WERI-Rb-1 (cell line): ENCODE measurements at places on chromosomes 3 and 15.

- peak; percentile 8 for DNase-seq
Measured at GRCh38 chr3:18445401-18446148, 20.4 kb upstream of the SATB1 start.

- DNase-seq: no peak
Measured at GRCh38 chr3:8709287-8709686, 24.3 kb upstream of the CAV3 start.

- DNase-seq: no peak
Measured at GRCh38 chr3:149968216-149968615, 2.5 kb downstream of the PFN2 start.

DNA sequence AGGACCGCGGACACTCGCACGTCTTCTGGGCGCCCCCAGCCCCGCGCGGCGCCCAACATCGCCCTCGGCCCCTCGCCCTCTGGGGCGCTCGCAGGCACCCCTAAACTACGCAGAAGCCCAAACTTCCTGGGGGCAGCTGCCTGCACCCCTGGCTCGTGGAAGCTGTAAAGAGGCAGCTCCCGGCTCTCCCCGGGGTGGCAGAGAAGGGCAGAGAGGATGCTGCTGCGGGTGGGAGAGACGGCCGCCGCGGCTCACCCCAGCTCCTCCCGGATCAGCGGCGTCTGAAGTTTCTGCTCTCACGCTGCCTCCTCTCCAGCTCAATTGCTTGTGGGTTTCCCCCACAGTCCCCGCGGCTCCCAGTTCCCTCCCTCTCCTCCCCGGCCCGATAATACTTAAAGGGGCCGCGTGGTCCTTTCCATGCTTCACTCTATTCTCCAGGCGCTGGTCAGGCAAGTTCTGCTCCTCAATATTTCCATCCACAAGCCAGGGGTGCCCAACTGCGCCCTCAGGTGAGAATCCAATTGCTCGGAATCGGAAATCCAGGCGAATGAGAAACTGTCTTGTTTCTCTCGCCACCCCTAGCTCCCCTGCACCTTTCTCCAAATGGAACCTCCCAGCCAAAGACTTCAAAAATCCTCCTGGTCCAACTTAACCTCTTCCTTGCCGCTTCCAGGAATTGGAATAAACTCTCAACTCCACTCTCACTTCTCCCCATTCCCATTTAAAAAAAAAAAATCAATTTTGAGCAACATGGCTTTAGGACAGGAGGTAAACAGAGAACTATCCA, 748.5 kb downstream of the ROBO1 start:
- DNase-seq: peak; percentile 92

DNA sequence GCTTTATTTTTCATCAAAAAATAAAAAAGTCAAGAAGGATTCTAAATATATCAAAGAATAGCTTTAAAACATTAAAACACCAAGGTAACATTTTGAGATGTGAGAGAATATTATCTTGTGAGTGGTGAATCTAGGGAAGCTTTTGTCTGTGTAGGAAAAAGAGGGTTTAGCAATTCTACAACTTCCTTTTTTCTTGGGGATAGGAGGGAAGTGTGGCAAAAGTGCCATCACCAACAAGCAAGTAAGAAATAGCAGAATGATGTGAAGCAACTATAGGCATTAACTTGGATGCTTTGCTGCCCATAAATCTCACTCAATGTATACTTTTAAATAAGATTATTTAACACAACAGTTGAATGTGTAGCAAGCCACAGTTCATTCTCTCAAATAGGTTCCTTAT, 57.8 kb upstream of the SUCLG2 start:
- no peak for DNase-seq

- no peak for DNase-seq
Measured at GRCh38 chr3:193499801-193500485, 54.8 kb downstream of the ATP13A4 start.

DNA sequence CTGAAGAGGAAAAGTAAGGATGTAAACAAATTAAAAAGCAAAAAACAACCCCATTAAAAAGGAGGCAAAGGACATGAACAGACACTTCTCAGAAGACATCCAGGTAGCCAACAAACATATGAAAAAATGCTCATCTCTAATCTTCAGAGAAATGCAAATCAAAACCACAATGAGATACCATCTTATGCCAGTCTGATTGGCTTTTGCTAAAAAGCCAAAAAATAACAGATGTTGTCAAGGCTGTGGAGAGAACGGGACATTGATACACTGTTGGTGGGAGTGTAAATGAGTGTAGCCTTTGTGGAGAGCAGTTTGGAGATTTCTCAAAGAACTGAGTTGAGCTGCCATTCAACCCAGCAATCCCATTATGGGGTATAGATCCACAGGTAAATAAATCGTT, 18.6 kb upstream of the RGMA start:
- DNase-seq: no peak

DNA sequence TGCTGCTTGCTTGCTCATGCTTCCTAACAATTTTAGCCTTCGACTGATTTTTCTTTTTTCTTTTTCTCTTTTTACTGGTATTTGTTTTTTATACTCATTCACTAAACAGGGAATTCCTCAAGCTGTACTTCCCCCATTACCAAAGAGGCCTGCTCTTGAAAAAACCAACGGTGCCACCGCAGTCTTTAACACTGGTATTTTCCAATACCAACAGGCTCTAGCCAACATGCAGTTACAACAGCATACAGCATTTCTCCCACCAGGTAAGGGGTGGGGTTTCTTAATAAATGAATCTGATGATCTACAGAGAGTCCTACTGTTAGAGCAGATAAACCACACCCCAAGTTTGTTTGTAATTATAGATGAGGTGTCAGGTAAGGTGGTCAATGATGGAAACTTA, 178.8 kb downstream of the MBNL1 start:
- DNase-seq: no peak

DNA sequence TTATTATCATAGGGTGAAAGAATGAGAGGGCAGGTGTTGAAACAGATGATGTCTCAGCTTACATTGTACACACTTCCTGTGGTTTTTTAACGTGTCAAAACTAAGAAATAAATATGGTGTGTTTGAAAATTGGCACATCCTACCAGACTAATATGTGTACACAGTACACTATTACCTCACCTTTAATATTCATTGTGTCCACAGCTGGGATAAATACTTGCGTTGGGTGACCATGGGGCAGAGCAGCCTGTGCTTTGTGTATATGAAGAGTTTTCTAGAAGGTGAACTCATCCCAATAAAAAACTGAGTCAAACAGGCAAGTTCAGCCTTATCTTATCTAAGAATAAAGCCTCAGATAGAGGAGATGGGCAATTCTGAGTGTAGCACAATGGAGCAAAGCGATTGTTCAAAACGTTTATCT, 17.3 kb downstream of the SUCNR1 start:
- DNase-seq: no peak

GRCh38 chr3:136916223-136916622, 41.6 kb upstream of the IL20RB start:
- DNase-seq: no peak

- DNase-seq: no peak
Measured at GRCh38 chr3:61928039-61928438, 366.7 kb downstream of the PTPRG start.

DNA sequence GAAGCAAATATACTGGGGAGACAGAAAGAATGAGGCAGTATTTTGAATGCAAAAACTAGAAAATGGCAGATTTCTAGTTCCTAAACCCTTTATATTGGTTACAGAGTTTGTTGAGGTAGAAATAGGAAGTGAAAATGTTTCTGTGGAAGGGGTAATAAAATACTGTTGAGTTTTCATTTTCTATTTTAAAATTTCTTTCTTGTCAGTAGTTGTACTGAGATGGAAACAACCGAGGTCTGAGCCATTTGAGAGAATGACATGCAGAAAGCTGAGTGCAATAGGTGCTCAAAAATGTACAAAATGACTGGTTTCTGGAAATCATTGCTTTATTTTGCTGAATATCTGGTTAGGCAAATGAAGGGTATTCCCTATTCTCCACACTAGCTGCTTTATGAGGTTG, 361.4 kb downstream of the CHL1 start:
- no peak for DNase-seq

DNA sequence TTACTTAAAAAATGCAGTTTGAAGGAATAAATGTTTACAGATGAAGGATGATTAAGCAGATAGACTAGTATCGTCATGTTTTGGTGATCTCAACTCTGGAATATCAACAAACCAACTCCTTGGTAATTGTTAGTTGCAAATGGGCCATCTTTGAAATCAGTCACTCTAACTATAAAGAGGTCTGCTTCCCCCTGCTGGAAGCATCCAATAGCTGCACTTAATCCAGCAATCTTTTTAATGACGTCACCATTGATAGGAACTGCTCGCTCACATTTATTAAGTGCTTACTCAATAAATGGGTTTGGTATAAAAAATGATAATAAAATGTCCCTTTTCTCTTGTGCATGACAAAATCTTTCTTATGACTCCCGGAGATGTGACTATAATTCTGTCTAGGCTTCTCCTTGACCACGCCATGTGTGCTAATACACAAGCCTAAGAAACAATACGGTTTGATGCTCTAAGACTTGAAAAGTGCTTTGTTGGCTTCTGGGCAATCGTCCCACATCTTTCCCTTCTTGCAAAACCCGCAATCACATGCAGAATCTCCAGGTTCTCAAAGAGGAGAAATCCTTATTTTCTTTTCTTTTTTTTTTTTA, 227.6 kb upstream of the POU1F1 start:
- peak; percentile 27 for DNase-seq

DNA sequence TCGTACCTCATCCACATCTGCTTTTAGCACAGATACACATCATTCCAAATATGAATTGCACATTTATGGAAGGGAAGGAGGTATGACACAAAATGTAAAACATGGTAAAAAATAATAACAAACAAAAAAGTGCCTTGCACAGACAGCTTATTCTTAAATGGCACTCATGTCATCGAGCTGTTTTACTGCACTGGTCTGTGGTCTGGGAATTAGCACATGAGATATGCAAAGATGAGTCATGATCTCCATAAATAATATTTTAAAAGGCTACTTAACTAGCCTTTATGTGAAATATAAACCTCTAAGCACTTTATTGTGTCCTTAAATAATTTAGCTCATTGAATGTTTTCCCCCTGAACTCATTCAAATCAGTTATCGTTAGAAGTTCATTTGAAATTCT, 142.2 kb upstream of the ZNF385D start:
- DNase-seq: no peak

GRCh38 chr15:100769975-100770340, 109.7 kb upstream of the ALDH1A3 start:
- no peak for DNase-seq

DNA sequence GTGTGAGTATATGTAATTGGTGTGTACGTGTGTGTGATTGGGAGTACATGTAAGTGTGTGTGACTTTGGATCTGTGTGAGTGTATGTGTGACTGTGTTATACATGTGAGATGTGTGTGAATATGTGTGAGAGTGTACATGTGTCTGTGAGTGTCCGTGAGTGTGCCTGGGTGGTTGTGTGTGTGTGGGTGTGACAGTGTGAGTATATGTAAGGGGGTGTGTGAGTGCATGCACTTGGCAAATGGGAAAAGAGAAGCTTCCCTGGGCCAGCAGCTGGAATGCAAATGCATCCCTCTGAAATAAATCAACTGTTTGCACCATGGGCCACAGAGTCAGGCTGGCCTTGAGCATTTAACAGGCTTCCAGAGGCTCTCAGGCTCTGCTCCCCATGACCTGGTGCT, 63.6 kb downstream of the MINAR1 start:
- no peak for DNase-seq

DNA sequence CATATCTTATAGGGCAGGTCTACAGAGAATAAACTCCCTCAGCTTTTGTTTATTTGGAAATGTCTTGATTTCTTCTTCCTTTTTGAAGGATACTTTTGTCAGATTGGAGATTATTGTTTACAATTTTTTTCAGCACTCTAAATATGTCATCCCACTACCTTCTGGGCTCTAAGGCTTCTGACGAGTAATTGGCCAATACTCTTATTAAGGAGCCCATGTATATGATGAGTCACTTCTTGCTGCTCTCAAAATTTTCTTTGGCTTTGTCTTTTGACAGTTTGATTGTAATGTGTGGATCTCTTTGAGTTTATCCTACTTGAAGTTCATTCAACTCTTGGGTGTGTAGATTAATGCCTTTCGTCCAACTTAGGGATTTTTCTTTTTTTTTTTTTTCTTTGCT, 28.9 kb upstream of the CD200R1L start:
- no peak for DNase-seq

- no peak for DNase-seq
Measured at GRCh38 chr3:65861718-65862117, 177.0 kb downstream of the MAGI1 start.

DNA sequence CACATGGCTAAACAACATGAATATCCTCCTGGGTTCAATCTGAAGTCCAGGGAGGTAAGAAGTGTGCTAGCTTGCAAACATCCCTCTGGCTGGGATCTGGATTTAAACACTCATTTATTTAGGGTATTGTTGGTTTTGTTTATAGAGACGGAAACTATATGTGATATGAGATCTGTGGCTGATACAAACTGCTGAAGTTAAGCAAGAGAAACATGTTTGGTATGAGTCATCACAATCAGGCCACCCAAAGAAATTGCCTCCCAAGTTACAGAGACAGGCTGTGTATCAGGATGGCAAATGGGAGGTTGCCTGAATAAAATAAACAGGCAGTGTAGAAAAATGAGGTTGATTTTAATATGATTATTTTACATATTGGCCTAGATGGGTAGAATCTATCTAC, 562.1 kb downstream of the IGSF11 start:
- DNase-seq: no peak
